ENCODE measurements at places on chromosomes 5 and 9.

- no peak overlapping the region for H3K27ac ChIP-seq
- no peaks in the 10 kb centered on the region for H3K4me1 ChIP-seq
- no peak for DNase-seq
- peaks cover 2% of the 10 kb centered on the region for H3K27me3 ChIP-seq
- H3K36me3 ChIP-seq: peaks cover 37% of the 10 kb centered on the region
Observed at GRCh38 chr5:72216756-72217155, 103.3 kb downstream of the MRPS27 start.

DNA sequence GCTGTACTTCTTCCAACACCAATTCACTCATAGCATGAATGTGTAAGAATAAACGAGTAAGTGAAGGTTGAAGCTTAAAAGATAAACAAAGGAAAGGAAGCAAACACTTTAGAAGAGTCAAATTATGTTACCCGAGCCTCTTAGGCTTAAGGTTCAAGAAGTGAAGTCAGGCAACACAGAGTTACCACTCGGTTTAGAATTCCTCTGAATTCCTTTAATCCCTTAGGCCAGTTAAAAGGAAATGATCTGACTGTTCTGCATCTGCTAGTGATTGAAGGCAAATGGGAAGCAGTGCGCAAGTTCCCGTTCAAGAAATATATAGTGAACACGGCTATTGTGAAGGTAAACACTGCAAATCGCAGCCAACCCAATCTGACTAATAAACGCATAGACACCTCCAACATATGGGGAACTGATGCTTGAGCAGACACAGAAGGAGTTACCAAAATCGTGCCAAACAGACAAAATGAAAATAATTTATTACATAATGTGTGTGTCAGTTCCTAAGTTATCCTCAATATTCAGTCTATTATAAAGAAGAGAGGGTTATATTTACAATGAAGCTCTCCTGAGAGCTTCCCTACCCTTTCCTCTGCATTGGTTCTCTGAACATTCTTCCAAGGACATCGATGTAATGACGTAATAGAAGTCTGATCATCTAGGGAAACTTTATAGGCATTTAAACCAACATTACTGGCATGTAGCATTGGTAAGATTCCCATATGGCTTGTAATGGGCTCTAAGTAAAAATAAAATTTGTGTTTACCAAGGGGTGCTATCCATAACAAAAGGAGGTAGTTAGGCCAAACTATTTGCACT is 837.1 kb upstream of the ZNF608 start:
- no peaks in the 10 kb centered on the region for H3K4me1 ChIP-seq
- no peak overlapping the region for H3K4me3 ChIP-seq
- no peak for DNase-seq
- H3K27ac ChIP-seq: no peak overlapping the region
- no peaks in the 10 kb centered on the region for H3K36me3 ChIP-seq

DNA sequence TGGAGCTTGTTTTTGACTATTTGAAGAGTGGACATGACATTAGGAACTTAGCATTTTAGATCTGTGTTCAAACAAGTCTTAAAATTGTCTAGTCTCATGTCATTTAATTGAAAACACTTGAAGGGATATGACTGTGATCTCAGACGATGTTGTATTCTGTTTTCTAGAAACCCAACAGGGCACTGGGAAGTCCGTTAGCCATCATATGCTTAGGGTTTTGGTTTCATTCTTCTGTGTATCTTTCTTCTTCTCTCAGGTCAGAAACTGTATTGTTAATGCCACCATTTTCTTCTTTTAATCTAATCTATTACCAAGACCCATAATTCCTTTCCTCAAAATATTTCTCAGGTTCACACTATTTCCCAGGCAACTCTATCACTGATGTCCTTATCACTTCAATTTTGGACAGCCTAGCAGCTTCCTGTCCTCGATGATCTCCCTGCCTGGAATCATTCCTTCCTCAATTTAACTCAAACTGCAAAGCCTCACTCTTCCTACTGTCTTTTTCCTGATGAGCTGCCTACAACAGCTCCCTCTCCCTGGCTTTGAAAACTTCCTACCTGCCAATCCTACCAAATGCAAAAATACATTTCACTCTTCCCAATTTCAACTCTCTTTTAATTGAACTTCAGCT is 77.7 kb downstream of the MEF2C start:
- peaks cover 25% of the 10 kb centered on the region for H3K36me3 ChIP-seq
- H3K4me3 ChIP-seq: no peak overlapping the region
- H3K27ac ChIP-seq: peak overlapping the region; percentile 43
- H3K27me3 ChIP-seq: no peaks in the 10 kb centered on the region

DNA sequence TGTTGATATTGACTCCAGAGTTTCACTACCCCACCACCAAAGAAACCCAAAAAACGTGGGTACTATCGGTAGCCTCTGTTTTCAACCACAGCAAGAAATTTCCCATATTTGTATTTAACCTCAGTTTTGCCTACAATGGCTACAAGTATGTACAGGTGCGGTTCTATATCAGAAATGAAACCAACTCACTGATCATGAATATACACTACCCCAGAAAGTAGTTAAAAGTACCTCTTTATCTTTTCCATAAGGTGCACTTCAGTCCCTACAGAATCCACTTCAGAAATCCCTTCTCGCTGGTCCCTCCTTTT is 140.6 kb upstream of the SLC12A2 start:
- no peaks in the 10 kb centered on the region for H3K36me3 ChIP-seq
- peaks cover 6% of the 10 kb centered on the region for H3K27me3 ChIP-seq

DNA sequence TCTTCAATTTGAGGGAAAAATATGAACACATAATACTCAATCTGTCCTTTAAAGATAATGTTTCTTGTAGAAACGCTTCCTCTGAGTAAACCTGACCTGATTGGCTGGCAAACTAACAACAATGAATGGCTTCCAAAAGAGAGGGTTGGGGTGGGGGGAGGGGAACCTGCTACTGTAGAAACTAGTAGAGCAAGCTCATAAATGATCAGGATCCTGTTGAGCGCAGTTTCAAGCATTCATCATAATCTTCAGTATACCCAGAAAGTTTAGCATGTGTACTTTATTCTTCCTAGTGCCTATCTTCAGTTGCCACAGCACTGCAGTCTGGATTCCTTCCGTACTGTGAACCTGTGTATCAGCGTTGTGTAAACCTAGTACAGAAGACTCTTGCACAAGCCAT is 63.0 kb upstream of the FCHO2 start:
- no peak overlapping the region for H3K27ac ChIP-seq
- no peaks in the 10 kb centered on the region for H3K27me3 ChIP-seq
- no peak for DNase-seq
- H3K4me1 ChIP-seq: no peaks in the 10 kb centered on the region
- H3K4me3 ChIP-seq: no peak overlapping the region

- H3K27me3 ChIP-seq: peaks cover 37% of the 10 kb centered on the region
- H3K4me3 ChIP-seq: peak within 1 kb of the TSS; percentile 79
- no peak within 1 kb of the TSS for H3K27ac ChIP-seq
Observed at GRCh38 chr5:179345433-179346321, at the start of gene ADAMTS2. TSS of gene ADAMTS2 (minus strand) at chr5:179345461. CDS start at chr5:179345328, 133 bp downstream.

GRCh38 chr5:83644301-83644700 is 76.4 kb downstream of the HAPLN1 start:
- no peak for DNase-seq
- H3K4me3 ChIP-seq: no peak overlapping the region
- H3K36me3 ChIP-seq: no peaks in the 10 kb centered on the region
- no peaks in the 10 kb centered on the region for H3K4me1 ChIP-seq
- H3K27me3 ChIP-seq: no peaks in the 10 kb centered on the region

- no peaks in the 10 kb centered on the region for H3K4me1 ChIP-seq
- H3K4me3 ChIP-seq: no peak overlapping the region
- H3K27me3 ChIP-seq: peaks cover 9% of the 10 kb centered on the region
- no peak for DNase-seq
- no peak overlapping the region for H3K27ac ChIP-seq
Observed at GRCh38 chr5:176394881-176395675, 6.5 kb downstream of the HIGD2A start.

DNA sequence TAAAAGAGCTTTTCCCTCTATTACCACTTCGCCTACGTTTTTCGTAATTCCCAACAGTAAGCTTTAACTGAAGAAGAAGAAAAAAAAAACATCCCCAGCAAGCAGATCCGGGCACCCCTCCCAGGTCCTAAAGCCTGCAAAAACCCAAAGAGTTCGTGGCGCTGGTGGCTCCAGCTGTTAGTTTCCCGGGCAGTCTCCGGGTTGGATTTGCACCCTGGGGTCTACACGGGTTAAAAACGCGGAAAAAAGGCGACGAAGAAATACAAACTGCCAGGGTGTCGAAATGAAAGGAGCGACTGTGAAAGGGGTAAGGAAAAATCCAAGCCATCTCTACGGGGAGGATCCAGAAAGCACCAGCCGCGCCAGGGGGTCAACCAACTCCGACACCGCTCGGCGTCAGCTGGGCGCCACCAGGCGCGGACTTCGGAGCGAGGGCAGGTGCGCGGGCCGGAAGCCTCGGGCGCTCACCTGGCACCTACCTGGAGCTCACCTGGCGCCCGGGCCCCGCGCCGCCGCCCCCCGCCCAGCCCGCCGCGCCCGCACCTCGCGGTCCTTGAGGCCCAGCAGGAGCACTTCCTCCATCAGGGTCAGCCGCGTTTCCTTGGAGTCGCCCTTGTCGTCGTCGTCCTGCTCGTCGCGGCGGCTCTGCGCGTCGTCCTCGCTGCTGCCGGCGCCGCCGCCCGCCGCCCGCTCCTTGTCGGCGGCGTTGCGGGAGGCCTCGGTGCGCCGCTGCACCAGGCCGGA is 680 bp downstream of the GOLPH3 start:
- H3K4me1 ChIP-seq: peaks cover 45% of the 10 kb centered on the region
- H3K27ac ChIP-seq: peak overlapping the region; percentile 99
- H3K27me3 ChIP-seq: peaks cover 21% of the 10 kb centered on the region
- H3K36me3 ChIP-seq: peaks cover 41% of the 10 kb centered on the region

DNA sequence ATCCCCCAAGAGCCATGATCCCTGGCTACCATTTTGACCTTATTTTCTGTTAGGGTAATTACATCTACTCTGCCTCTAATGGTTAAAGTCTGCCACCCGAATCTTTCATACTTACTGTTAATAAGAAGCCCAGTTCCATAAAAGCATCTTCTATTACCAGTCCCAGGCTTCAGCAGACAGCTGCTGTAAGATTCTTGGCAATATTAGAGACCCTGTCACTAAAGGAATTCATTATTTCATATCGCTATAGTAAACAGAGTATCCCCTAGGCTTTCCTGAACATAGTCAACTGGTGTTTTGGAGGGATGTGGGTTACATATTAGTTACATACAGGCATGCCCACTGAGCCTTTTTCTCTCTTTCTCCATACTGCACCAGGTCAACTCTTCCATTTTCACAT is 608.7 kb upstream of the SEMA6A start:
- H3K4me1 ChIP-seq: peaks cover 17% of the 10 kb centered on the region
- no peak overlapping the region for H3K4me3 ChIP-seq
- H3K36me3 ChIP-seq: no peaks in the 10 kb centered on the region
- H3K27me3 ChIP-seq: no peaks in the 10 kb centered on the region
- DNase-seq: no peak

DNA sequence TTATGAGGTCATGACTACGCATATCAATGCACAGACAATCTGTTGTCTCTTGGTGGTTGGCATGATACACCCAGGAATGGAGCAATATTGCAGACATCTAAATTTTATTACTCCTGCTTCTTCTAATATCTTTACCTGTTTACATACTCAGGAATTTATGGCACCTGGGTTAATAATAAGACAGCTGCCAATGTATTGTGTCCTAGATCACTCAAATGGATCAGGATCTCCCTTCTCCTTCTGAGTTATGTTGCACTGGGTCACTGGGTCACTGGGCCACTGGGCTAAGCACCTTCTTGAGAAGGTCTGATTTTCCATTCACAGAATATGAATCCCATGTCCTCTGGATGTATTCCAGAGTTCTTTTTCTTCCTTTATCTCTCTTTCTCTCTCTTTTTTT is 41.8 kb downstream of the CCL28 start:
- peaks cover 3% of the 10 kb centered on the region for H3K27me3 ChIP-seq
- no peak overlapping the region for H3K4me3 ChIP-seq
- H3K36me3 ChIP-seq: peaks cover 8% of the 10 kb centered on the region
- no peaks in the 10 kb centered on the region for H3K4me1 ChIP-seq

DNA sequence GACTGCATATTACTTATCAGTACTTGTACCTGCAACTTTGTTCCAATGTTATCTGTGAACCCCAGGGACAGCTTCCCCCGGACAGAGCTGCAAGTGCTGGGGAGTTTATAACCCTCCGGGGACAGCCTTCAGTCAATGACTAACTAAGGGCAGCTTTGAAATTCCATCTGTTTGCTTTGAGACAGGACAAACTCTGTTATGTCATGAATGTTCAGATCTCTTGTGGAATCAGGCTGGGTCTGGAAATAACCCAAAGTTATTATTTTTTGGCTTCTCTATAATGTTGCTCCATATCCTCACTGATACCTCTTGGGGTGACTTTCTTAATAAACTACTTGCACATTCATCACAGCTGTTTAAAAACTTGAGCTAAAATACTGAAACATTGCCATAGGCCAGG is 617.5 kb upstream of the TLE4 start:
- H3K4me3 ChIP-seq: no peak overlapping the region
- peaks cover 2% of the 10 kb centered on the region for H3K4me1 ChIP-seq
- H3K36me3 ChIP-seq: no peaks in the 10 kb centered on the region
- DNase-seq: no peak
- H3K27ac ChIP-seq: no peak overlapping the region

- no peak overlapping the region for H3K4me3 ChIP-seq
- no peak overlapping the region for H3K27ac ChIP-seq
- no peaks in the 10 kb centered on the region for H3K27me3 ChIP-seq
- DNase-seq: no peak
- no peaks in the 10 kb centered on the region for H3K4me1 ChIP-seq
Observed at GRCh38 chr5:84603568-84604185, 219.0 kb upstream of the EDIL3 start.

DNA sequence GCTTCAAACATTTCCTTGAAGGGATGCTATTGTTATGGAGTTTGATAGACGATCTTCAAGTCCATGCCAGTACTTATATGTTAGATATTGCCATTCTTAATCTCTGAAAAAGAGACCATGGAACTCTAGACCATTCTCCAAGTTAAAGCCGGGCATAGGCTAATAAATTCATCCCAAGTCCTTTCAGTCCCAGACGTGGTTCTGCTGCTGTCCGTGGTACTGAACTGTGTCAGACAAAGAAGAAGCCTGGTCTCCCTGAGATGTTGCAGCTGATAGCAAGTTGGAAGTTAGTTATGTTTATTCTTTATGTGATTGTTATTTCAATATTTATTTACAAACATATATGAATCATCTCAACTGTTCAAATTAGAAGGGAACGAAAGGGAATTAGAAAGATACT is 158.7 kb downstream of the NMUR2 start:
- no peak overlapping the region for H3K27ac ChIP-seq
- H3K27me3 ChIP-seq: no peaks in the 10 kb centered on the region

GRCh38 chr5:137752905-137753690 is 1.1 kb downstream of the HNRNPA0 start:
- peak overlapping the region; percentile 100 for H3K27ac ChIP-seq
- H3K27me3 ChIP-seq: peaks cover 8% of the 10 kb centered on the region
- peaks cover 17% of the 10 kb centered on the region for H3K36me3 ChIP-seq
- H3K4me1 ChIP-seq: peaks cover 24% of the 10 kb centered on the region

DNA sequence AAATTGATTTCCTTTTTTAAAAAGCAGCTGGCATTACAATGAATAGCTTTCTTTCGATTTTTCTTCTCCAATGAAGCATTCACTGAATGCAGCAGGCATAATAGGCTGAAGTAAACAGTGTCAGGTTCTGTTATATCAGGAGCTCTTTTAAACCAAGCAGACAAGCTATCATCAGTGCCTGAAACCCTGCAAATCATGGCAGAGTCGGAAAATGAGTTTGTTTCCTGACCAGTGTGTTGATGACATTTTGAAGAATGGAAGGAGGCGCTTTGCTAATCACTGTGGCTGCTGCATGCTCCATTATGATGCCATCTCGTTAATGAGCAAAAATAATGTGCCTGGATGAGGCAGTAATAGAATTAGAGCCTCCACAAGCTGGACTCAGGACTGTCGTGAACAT is 284.5 kb downstream of the ZNF608 start:
- no peak for DNase-seq
- peaks cover 4% of the 10 kb centered on the region for H3K36me3 ChIP-seq
- H3K27me3 ChIP-seq: no peaks in the 10 kb centered on the region
- no peak overlapping the region for H3K4me3 ChIP-seq
- H3K27ac ChIP-seq: no peak overlapping the region
- H3K4me1 ChIP-seq: no peaks in the 10 kb centered on the region
